ENCODE measurements at places on chromosomes 13 and 19. TPM values are rescaled to one million over a fixed set of nuclear protein-coding genes. Genes with fewer than 3 reads are reported as not detected.

GRCh38 chr19:55465460-55466240 lies 1.1 kb upstream of the C19orf85 start:
- no peak for DNase-seq

DNA sequence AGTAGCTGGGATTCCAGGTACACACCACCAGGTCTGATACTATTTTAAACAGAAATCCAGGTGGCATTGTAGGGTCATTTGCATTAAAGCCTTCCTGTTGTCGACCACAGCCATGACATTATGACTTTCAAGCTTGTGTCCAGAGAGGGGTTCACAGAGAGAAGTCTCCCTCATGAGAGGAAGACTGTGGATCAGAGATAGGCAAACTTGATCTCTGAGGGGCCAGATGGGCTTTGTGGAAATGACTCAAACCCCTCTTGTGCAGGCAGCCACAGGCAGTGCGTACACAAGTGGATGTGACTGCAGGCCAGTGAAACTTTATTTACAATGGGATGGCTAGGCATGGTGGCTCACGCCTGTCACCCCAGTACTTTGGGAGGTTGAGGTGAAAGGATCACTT lies 27.8 kb upstream of the F2RL3 start:
- no peak for DNase-seq

DNA sequence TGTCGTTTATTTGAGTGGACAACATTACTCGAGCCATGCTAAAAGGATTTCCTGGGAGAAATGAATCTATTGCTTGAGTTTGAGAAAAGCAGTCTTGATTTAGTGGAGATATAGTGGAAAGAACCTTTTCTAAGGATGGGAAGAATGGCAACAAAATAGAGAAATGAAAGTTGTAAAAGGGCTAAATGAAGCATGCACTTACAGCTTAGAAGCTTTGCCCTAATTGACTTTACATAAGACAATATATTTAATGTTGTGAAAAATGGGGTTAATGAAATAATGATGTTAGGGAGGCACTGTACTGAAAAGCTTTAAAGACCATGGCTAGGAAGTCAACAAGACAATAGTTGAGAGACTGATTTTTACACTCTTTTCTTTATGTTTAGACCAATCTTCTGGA lies 35.4 kb downstream of the SLC10A2 start:
- DNase-seq: no peak

GRCh38 chr19:2796659-2797266 lies 11.5 kb downstream of the THOP1 start:
- no peak for DNase-seq

DNA sequence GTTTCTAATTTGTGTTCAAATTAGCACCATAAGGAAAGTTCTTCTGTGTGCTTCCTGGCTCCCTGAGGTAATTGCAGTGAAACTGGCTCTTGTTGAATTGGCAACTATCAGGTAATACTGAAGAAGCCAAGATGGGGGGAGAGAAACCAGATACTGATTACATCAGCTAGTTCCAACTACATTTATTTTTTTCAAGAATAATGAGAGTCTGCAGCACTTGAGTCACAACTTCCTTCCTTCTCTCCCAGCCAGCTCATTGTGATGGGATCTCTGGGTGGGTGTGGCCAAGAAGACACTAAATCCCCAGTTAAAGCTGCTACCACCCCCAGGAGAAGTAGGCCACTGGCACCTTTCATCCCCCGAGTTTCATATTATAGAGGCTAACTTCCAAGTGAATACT lies 100.7 kb upstream of the RXFP2 start:
- DNase-seq: peak; percentile 17

The HIF3A gene
- 412 TPM for polyA plus RNA-seq

DNA sequence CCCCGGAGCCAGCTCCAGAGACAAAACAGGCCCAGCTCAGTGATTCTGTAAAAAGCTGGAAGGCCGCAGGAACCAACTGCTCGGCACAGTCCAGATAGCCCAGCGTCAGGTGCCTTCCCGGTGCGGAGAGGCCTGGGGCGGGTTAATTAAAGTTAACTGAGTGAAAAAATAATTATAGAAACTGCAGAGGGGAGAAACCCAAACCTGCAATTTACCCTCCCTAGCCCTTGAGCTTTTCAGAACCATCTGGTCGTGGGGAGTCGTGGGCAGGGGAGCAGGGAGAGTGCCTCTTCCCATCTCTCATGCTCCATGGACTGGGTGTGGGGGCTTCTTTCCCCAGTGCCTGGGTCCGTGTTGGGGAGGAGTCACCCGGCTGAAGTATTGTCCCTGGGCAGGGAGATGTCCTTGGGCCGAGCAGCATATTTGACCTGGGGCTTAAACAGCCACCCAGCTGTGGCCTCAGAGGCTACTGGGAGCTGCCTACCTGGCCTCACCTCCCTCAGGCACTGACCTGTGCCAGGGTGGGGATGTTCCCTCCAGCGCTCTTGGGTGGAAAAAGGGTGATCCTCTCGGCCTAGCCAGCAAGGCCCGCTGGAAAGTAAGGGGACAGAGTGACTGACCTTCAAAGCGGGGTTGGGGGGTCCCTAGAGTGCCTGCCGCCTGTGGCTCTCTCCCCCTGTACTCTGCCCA lies 65.9 kb downstream of the CHST8 start:
- DNase-seq: no peak

DNA sequence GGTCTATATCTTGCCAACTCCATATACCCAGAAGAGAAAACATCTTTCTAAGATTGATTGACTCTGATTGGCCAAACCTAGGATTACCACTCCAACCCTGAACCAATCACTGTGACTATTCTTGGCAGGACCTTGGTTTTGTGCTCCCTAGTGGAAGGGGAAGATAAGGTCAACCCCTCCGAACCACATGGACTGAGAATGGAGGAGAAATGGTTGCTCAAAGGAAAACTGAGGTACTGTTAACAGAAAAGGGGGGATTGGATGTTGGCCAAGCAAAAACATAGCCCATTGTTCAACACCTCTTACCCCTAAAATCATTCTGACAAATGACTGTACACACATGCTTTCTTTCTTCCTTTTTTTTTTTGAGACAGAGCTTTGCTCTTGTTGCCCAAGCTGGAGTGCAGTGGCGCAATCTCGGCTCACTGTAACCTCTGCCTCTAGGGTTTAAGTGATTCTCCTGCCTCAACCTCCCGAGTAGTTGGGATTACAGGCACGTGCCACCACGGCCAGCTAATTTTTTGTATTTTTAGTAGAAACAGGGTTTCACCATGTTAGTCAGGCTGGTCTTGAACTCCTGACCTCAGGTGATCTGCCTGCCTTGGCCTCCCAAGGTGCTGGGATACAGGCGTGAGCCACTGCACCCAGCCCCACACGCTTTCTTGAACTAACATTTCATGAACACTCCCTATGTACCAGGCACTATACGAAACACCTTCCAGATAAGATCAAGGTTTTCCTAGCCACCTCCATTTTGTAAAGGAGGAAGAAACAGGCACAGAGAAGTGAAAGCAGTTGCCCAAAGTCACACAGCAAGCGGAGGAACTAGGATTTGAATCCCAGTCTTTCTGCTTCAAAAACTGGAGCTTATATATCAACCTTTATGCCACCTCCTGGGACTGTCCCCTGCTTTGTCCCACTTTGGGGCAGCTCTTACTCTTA lies 6.5 kb downstream of the MEIOSIN start:
- DNase-seq: no peak

DNA sequence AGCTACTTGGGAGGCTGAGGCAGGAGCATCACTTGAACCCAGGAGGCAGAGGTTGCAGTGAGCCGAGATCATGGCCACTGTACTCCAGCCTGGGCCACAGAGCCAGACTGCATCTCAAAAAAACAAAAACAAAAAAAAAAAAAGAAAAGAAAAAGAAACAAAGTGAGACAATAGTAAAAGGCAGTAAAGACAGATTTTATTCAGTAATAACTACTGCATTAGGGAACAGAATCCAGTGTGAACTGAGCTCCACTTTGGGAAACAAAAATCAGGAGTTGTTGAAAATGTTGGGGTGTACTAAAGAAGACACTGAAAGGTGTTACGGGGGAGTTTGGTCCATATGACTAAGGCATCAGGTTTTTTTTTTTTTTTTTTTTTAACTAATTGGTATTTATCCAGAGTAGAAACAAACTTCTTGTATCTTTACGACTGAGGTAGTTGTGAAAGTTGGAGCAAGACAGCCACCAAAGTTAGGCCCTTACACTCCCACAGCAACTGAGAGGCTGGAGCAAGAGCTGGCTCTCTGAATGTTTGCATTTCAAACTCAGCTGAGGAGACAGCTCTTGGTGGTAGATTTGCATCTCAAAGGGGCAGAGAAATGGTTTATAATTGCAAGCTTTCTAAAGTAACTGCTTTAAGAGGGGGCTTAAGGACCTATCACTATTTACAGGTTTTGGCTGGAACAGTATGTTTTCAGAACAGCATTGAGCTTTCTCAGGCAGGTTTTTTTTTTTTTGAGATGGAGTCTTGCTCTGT lies 24.2 kb downstream of the ZNF607 start:
- no peak for DNase-seq

The CACTIN gene
- polyA plus RNA-seq: 25.3 TPM

DNA sequence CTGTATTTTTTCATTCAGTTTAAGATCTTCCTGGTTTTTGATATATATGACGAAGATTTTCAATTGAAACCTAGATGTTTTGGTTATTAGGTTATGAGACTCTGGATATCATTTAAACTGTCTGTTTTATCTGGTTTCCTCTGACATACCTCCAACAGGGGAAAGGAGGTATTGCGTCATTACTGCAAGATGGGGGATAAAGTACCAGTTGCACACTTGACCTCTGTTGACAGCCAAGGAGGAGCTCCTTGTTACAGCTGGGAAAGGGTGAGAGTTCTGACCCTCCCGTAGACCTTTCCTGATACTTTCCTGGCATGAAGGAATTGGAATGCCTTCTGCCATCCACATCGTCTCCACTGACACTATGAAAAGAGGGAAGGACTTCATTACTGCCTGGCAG lies 82.0 kb upstream of the SHISA2 start:
- no peak for DNase-seq

The SIGLEC5 gene
- 0.35 TPM for polyA plus RNA-seq

DNA sequence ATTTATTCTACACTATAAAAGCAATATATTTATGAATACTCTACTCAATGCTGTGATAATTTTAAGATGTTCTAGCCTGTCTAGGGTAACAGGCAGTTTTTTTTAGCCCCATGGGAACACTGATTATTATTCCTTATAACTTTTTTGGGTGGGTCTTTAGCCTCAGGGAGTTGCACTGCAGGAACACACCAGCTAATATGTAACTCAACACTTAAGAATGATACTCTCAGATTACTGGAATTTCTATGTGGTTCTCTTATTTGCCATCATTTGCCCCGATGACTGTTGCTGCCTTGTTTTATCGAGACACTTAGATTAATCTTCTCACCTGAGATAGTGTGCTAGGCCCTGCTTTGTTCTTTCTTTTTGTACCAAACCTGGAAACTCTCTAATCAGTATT lies 396.9 kb upstream of the SLITRK1 start:
- no peak for DNase-seq

DNA sequence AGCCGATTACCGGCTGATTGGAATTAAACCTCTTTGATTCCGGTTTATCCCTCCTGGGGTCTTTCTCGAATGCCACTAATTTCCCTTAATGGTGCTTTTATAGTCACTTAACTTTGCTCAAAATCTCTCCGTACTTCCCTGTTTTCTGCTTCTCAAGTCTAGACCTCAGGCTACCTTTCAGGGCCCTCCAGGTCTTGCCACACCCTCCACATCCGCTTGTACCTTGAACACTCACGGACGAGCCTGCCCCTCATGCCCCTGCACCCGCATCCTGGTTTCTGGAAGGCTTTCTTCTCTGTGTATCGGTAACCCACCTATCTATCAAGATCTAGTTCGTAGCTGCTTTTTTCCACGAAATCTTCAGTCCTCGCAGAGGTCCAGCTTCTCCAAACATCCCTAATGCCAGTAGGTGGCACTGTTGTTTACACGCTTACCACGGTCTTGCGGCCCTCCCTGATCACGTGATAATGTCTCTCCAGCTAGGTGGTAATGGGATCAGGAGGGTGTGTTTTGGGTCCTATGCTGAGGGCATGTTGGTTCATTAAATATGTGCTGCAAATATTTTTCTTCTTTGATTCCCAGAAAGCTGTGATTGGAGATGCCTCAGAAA lies 13.8 kb downstream of the ATP12A start:
- DNase-seq: no peak

GRCh38 chr13:88883741-88884140 lies 1212.6 kb downstream of the SLITRK5 start:
- DNase-seq: no peak

- no peak for DNase-seq
Observed at GRCh38 chr19:30651066-30651465, 278.9 kb downstream of the ZNF536 start.

DNA sequence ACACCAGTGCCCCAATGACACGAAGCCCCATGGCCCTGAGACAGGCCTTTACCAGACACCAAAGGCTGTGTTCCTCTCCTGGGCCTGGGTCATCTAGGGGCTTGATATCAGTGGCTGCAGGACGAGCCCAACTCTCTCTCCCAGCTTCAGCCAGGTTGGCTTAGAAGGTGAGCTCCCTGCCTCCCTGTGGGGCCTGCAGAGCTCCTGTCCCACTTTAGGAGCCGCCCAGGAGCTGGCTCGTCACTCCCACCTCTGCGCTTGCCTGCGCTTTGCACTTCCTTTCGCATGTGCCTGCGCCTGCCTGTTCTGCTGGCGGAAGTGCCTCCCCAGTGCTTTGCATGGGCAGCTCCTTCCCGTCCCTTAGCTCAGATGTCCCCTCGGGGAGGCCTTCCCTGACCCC lies 4.9 kb downstream of the CALM3 start:
- DNase-seq: no peak

The WTIP gene
- 24.1 TPM for polyA plus RNA-seq

DNA sequence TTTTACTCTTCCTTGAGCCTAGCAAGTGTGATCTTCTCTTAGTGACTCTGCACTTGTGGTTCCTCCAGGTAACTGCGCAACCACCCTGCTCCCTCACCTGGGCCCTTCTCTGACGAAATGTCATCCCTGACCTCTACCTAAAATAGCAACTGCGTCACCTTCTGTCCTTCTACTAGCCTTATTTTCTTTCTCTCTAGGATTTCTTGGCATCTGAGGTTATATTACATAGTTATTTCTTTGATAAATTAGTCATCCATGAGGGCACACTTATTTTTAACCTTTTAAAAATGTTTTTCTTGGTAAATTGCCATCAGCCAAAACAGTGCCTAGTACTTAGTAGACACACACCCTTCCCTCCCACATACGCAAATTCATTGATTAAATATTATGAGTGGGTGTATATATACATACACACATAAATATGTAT lies 355.5 kb downstream of the ENOX1 start:
- no peak for DNase-seq

DNA sequence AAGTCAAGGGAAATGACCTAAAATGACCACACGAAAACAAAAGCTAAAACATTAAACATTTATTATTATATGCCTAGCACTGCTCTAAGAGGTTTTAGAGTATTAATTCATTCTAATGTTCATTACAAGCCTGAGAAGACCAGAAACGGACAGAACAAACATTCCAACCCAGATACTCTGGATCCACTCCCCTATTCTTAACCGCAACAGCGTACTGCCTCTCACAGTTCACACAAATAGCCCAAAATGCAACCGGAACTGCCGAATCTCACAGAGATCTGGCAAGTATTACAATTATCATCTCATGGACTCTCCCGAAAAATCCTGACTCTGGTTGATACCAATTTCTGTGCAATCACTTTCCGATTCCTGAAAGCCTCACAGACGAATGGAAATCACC lies 1.4 kb downstream of the ZNF780B start:
- no peak for DNase-seq

The RNF225 gene
- polyA plus RNA-seq: not detected
